ENCODE measurements at places on chromosomes 6 and 20. TPM values are rescaled to one million over a fixed set of nuclear protein-coding genes. Genes with fewer than 3 reads are reported as not detected.

DNA sequence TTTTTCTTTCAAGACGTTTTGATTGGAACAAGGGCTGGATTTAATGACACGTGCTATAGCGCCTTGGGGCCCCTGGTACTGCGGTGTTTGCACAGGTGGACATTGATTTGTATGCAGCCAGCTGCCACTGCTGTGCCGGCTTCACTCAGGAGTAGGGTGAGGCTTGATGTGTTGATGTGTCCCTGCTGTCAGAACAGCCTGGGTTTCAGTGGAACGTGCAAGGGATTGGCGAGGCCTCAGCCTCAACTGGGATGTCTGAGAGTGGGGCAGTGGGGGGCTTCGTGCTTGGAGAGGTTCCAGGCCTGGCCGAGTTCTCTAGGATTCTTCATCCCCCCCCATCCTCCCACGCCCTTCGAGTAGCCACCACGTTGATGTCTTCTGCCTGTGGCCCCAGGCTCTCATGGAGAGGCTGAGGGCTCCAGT lies 23.0 kb downstream of the PYGB start:
- DNase-seq: no peak

- DNase-seq: no peak
Observed at GRCh38 chr6:82365016-82365795, 1.6 kb downstream of the TPBG start.

GRCh38 chr6:137493218-137494038 lies 766 bp downstream of the OLIG3 start:
- no peak for DNase-seq

DNA sequence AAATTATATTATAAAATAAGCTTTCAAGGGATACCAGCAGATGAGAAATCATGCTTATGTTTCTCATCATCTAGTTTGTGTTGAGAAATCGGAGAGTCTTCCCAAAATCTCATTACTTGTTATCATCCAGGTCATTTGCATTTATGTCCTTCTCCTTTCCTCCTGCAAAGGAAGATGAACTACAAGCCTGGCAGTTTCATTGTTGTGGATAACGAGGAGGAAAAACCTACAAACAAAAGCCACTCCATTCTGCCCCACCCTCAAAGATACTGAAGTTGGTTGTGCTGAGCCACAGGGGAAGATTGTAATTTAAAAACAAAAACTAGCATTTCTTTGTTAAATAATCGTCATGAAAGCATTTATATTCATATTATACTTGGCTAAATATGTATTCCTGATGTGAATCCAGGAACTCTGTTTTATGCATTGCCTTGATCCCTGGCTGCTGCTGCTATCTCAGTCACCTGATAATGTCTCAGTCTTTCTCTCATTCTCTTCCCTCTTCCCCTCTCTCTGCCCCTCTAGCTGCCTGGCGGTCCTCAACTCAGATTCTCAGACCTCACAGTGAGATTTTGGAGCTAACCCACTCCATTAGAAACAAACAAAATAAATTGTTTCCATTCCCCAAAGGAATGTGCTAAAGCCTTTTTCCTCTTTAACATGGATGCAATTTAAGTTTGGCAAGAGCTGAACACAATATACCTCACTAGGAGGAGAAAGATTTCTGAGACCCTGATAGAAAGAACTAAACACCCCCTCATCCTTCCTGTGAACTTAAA lies 185.3 kb downstream of the ADAT2 start:
- DNase-seq: no peak

DNA sequence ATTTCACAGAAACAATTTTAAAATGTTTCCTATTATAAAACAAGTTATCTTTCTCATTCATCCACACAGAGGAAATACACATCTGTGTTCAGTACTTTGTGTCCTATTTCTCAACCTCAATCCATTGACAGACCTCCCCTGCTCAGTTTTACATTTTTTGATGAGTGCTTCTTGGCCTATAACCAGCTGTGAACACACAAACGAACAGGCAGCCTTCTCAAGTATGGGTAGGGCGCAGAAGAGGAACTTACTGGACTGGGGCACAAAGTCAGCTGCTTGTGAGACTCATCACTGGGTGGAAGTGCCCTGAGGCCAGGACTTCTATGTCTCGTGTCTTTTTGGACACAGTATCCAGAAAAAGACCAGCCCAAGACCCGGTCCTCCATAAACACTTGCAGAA lies 2.8 kb downstream of the RPS6KA2 start:
- no peak for DNase-seq

GRCh38 chr6:80832337-80832736 lies 725.9 kb downstream of the BCKDHB start:
- no peak for DNase-seq

- DNase-seq: no peak
Observed at GRCh38 chr6:66210964-66211363, 503.9 kb upstream of the EYS start.

- DNase-seq: no peak
Observed at GRCh38 chr6:98469141-98469540, 365.2 kb upstream of the POU3F2 start.

CNR1 gene
- 225 TPM for total RNA-seq
